ENCODE measurements at places on chromosomes 13 and 19. TPM values are rescaled to one million over a fixed set of nuclear protein-coding genes. Genes with fewer than 3 reads are reported as not detected.

Gene CEACAM8
- not detected for total RNA-seq

Gene ANKLE1
- total RNA-seq: 0.06 TPM

Gene UPF3A
- total RNA-seq: 6.8 TPM

Gene ICAM4
- not detected for total RNA-seq

Gene TMEM150B
- total RNA-seq: not detected

Gene OR7D2
- total RNA-seq: not detected

Gene MEIOSIN
- total RNA-seq: not detected

Gene B3GNT3
- total RNA-seq: not detected

Gene ZIC5
- 0.12 TPM for total RNA-seq

Gene IRGC
- not detected for total RNA-seq

Measured in H4 (cell line).